ENCODE measurements at places on chromosomes 7 and 10.

GRCh38 chr10:92377962-92378361 lies 87.0 kb downstream of the MARCHF5 start:
- no peak for DNase-seq

- DNase-seq, result no peak
Measured at GRCh38 chr7:138066954-138067394, 9.3 kb upstream of the AKR1D1 start.

DNA sequence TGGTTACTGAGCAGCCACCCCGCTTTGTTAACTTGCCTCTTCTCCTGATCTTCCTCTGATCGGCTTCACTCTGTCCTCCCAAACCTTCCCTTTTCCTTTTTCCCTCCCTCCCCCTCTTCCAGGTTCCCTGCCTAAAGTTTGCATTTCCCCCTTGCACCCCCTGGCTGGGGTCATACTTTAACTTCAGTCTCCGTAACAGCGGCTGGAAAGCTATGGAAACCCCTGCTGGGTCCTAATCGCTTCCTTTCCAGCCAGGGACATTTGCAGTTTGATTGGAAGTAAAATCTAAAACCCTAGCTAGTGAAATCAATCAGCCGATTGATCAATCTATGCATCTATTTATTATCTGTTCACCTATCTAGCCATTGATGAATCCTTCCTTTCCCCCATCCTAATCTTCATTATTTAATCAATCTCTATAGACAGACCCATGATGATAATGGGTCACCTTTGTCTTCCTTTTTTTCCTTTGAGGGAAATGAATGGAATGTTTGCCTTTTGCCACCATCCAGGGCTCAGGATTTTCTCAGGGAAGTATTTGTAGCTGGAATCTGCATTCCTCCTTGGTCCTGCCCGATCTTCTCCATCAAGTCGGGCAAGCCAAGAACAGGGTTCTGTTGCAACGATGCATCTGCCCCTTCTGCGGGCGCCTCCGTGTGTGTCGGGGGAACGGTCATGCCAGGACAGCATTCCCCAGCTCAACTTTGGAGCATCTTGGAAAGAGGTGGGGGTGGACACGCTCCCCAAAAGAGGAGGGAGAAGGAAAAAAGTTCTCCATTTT lies 8.8 kb downstream of the GATA3 start:
- DNase-seq, result no peak

- DNase-seq, result no peak
Measured at GRCh38 chr10:61904733-61905725, 3.5 kb downstream of the ARID5B start.

DNA sequence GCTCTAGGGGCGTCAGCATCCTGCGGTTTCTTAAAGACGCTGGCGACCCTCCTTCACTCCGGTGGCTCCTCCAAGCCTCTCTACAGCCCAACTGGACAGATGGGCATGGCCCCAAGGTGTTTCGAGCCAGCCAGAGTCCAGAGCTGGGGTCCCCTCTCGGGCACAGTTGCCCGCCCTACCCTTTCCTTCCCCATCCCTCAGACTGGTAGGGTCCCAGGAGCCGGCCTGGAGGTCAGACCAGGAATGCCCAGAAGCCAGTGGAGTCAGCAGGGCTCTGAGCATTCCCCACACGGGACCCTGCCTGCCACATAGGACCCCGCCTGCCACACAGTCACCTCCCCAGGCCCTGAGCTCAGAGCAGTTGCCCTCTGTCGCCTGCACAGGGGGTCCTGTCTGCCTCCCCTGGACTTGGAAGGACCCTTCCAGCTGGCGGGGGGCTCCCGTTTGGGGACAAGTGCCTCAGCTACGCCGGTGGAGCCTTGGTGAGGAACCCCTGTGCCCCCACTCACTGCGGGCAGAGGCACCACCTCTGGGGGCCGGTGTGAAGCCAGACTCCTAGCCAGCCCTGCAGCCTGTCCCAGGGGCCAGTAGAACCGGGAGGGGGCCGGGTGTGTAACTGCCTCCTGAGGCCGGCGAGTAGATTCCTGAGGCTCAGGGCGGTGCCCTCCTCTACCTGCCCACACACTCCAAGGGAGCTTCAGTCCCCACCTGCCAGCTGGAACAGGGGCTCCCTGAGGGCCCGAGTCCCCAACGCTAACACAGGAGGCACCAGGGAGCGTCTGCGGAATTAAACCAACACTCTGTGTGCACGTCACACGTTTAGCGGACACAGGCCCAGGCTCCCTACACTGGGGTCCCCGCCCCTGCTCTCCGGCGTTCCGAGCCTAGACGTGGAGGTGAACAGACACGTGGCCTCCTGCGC lies 19.4 kb upstream of the PDGFA start:
- DNase-seq, result no peak

DNA sequence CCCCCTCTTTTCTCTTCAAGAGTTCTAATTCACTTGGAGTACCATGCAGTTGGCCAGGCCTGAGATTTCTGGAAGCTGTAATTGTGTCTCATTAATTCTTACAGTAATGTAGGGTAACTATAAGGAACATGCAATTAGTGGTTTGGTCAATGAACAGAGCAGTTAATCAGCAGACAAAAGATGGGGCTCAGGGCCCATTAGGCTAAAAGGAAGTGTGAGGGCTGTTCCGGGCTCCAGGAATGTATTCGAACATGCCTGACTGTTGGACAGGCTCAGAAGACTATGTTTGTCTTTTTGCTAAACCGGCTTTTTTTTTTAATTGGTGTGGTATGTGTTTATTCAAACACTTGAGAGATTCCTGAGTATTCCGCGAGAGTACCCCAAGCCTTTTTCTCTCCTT lies 42.5 kb upstream of the FZD8 start:
- DNase-seq, result peak; percentile 13

- no peak for DNase-seq
Measured at GRCh38 chr10:95697429-95697828, 3.7 kb upstream of the TCTN3 start.

- DNase-seq, result no peak
Measured at GRCh38 chr10:79066411-79067240, 2.1 kb upstream of the ZMIZ1 start.

GRCh38 chr7:37212556-37212955 lies 236.1 kb downstream of the ELMO1 start:
- no peak for DNase-seq

DNA sequence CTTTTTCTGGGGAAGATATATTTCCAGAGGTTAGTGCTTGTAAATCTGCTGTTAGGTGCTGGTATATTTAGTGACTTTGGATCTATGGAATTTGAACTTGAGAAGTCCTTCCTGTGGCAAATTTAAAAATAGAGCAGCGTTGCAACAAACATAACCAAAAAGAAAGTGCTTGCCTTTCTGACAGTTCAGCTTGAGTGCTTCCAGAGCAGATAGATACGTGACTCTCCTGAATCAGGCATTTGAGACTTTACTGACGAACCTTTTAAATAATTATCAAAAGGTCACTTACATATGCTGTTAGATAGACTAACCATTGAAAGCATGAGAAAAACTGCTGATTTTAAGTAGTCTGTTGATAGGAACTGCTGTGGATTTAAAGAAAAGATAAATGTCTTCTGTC lies 387.5 kb upstream of the LRRTM3 start:
- DNase-seq, result no peak

GRCh38 chr7:95199779-95200558 lies 124.4 kb downstream of the PON1 start:
- peak; percentile 46 for DNase-seq

DNA sequence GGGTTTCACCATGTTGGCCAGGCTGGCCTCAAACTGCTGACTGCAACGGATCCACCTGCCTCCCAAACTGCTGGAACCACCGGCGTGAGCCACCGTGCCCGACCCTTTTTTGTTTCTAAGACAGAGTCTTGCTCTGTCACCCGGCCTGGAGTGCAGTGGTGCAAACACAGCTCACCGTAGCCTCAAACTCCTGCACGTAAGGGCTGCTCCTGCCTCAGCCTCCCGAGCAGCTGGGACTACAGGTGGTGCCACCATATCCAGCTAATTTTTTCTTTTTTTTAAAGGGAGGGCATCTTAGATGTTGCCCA lies 36.4 kb downstream of the ADAP1 start:
- no peak for DNase-seq

DNA sequence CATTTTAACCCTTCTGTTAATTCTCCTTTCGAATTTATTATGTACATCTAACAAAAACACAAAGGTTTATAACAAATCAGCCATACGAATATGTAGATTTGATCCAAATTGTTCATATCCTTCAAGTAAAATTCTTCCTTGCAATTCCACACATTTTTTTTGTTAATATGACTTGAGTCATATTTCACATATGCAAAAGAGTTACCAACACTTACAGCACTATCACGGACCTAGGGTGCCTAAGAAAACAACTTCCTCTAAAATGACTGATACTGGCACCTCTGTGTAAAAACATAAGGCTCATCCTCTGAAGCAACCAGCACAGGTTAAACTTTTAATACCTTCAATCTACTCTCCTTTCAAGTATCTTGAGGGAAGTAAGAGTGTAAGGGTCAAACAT lies 451.8 kb downstream of the SEMA3D start:
- DNase-seq, result no peak

DNA sequence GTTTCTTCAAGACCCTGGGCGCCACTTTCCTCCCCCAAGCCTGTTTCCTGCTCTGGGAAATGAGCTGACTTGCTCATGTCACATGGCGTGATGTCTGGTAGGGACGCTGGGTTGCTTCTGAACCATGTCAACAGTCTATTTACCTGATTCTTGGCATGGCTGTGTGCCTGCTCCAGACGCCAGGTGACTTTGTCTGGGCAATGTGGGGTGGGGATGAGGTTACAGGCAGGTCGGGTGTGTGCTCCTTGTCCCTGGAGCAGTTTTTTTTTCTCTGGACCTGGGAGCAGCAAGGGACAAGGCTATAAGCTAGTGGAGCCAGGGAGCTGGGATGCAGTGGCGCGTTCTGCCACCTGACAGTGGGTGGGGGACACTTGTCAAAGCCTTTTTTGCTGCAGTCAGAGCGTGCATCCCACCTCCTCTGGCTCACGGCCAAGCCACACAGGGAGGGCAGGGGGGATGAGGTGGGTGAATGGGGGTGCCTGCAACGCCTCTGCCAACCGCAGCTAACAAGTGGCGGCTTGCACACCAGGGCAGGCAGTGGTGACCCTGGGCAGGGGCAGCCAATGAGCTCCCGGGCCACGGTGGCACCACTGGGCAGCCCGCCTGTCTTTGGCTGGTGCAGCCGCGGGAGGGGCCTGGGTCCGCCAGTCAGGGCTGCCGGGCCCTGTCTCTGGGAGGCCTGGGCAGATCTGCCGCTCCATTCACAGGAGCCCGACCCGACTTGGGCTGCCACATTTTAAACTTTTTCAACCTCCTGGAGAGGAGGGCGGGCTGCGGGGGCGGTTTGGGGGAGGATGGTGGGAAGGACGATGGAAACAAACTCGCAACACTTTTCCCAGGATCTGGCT lies 22.9 kb downstream of the DNAJB12 start:
- DNase-seq, result peak; percentile 50

DNA sequence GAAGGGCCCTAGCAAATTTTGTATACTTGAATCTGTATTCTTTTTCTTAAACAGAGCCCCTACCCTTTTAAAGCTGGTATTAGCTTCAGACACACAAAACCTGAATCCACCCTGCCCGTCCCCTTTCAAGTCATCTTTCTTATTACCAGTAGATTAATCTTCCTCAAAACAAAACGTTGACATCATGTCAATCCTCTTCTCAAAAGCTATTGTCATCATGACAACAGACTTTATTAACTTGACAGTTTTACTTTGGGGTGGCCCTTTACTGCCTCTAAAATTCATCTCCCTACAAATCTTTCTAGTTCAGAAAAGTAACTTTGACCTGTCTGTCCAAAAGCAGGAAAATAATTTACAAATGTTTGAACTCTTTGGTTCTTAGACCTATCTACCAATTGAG lies 21.5 kb upstream of the IFRD1 start:
- no peak for DNase-seq

DNA sequence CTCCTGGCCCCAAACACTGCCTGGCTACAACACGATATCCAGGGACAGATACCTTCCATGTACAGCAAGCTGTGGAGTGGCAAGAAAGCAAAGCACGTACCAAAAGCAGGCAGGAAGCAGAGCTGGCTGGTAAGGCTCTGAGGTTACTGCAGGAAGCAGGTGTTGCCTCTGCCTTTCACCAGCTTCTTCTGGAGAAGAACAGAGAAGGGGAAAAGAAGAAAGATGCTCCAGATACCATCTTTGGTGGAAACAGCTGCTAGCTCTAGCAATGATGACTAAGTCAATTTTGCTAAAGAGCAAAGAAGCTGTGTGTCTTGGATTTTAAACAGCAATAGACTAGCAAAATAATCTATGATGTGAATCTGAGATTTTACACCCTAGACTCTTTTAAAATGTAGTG lies 34.9 kb upstream of the PRSS1 start:
- DNase-seq, result no peak

- DNase-seq, result no peak
Measured at GRCh38 chr7:45165857-45166256, 8.3 kb downstream of the RAMP3 start.

- DNase-seq, result no peak
Measured at GRCh38 chr10:91170418-91170817, 50.0 kb upstream of the PCGF5 start.

DNA sequence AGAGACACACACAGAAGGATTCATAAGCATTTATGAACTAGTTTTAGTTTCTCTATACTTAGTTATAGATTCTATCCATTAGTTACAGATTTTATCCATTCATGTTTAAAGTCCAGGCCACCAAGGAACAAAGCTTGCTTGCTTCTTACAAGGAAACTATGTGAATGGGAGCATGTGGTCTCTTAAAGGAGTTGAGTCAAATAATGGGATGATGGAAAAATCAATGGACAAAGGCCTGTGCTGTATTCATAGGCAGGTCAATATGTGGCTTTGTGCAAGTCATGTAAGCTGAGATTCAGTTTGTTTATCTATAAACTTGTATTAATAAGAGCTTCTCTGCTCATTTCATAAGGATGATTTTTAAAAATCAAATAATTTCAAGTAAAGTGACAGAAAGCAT lies 172.8 kb upstream of the CDK1 start:
- no peak for DNase-seq

GRCh38 chr7:143374561-143374960 lies 6.6 kb upstream of the ZYX start:
- DNase-seq, result no peak

DNA sequence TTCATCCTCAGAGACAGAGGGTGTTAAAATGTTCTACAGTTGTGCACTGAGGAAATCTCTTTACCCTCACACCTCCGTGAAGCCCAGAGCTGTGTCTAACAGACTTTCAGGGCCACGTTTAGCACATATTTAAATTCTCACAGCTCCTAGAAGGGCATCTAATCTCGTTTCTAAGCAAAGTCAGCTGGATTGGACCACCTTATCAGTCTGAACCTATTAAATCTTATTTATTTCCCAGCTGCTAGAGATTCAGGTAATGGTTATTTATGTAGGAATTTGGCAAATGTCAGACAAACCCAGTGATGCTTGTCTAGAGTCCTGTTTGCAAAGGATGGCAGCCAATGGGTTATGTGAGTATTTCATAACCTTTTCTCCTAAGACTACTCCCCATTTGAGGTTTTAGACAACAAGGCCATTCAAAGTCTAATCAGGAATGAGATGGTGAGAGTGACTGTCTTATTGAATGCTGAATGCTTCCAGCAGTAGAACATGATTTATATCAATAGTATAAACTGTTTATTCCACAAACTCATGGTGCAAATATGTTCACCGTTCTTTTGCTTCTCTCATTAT lies 54.8 kb upstream of the EXOC4 start:
- DNase-seq, result no peak

GRCh38 chr7:72476608-72477305 lies 64.6 kb upstream of the CALN1 start:
- no peak for DNase-seq

Data from NCI-H2029 treated with DMSO at 0.1 percent for 48 hours (cell line).